Pancreas (tissue), 10 donors: ENCODE measurements at places on chromosomes 12 and 14. TPM values are rescaled to one million over a fixed set of nuclear protein-coding genes. Genes with fewer than 3 reads are reported as not detected.
A peak's percentile ranks its signal among the peaks of the same experiment; 100 is the strongest.

PHLDA1 gene
- polyA plus RNA-seq: 2.9 TPM

OR10AD1 gene
- not detected for polyA plus RNA-seq

RFX4 gene
- 0.08 TPM for polyA plus RNA-seq

DNAI7 gene
- 2.0 TPM for polyA plus RNA-seq

FAM90A1 gene
- 0.84 TPM for polyA plus RNA-seq

ACSS3 gene
- 1.9 TPM for polyA plus RNA-seq

RCOR1 gene
- polyA plus RNA-seq: 2.8 TPM

- no peak overlapping the region for H3K4me3 ChIP-seq
- no peaks in the 10 kb centered on the region for H3K4me1 ChIP-seq
- no peak for DNase-seq
- no peak overlapping the region for H3K27ac ChIP-seq
Observed at GRCh38 chr12:3564861-3565260, 73.9 kb downstream of the PRMT8 start.

DNA sequence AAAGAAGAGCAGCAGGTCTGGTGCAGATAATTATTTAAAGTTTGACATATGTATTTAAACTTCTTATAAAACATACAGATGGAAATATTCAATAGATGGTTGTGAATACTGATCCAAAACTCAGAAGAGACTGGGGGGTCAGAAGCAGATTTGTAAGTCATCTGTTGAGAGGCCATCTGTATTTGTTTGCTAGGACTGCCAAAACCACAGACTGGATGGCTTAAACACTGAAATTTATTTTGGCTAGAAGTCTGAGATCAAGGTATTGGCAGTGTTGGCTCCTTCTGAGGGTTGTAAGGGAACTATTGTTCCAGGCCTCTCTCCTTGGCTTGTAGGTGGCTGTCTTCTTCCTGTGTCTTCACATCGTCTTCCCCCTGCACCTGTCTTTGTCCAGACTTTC is 153.9 kb downstream of the LRRK2 start:
- no peaks in the 10 kb centered on the region for H3K27me3 ChIP-seq
- no peaks in the 10 kb centered on the region for H3K36me3 ChIP-seq
- H3K27ac ChIP-seq: no peak overlapping the region
- no peak for DNase-seq

- H3K27ac ChIP-seq: no peak overlapping the region
- no peaks in the 10 kb centered on the region for H3K27me3 ChIP-seq
- H3K4me3 ChIP-seq: no peak overlapping the region
Observed at GRCh38 chr12:9642606-9643265, 26.8 kb upstream of the CLEC2D start.

- no peak for DNase-seq
- no peak overlapping the region for H3K27ac ChIP-seq
- no peak overlapping the region for H3K4me3 ChIP-seq
- no peaks in the 10 kb centered on the region for H3K36me3 ChIP-seq
- H3K27me3 ChIP-seq: no peaks in the 10 kb centered on the region
- H3K4me1 ChIP-seq: no peaks in the 10 kb centered on the region
Observed at GRCh38 chr12:15446807-15447206, 124.5 kb downstream of the PTPRO start.

DNA sequence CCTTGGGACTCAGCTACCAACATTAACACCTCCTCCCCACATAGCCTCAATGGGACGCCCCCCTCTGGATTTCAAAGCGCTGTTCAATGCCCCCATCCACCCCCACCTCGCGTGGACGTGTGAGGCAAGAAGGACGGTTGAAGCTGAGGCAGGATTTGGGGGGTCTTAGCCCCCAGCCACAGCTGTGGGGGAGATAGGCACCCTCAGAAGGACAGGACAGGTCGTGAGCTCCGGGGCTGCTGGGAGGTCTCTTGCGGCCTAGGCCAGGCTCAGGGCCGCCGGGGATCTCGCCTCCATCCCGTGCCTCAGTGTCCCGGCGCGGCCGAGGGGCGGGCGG is 8.3 kb upstream of the SP7 start:
- H3K27me3 ChIP-seq: no peaks in the 10 kb centered on the region
- no peaks in the 10 kb centered on the region for H3K4me1 ChIP-seq
- no peak for DNase-seq
- H3K36me3 ChIP-seq: no peaks in the 10 kb centered on the region
- H3K4me3 ChIP-seq: peak overlapping the region; percentile 66

DNA sequence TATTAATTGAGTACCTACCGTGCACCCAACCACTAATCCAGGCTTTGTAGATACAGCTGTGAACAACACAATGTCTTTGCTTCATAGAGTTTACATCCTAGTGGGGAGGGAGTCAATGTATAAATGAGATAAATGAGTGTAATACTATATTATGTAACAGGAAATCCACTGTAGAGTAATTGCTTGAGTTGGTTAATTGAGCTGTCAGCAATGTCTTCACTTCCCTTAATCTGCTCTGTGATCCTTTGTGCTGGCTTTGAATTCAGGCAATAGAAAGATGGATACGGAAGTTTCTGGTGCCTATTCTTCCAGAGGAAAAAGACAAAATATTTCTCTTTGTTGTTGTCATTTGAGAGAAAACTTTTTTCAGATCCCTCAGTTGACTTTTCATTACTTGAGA is 104.0 kb upstream of the SLC16A7 start:
- H3K4me3 ChIP-seq: no peak overlapping the region
- no peaks in the 10 kb centered on the region for H3K36me3 ChIP-seq
- no peak overlapping the region for H3K27ac ChIP-seq

- no peak overlapping the region for H3K27ac ChIP-seq
- H3K4me3 ChIP-seq: no peak overlapping the region
- H3K27me3 ChIP-seq: no peaks in the 10 kb centered on the region
- H3K4me1 ChIP-seq: peaks cover 8% of the 10 kb centered on the region
- DNase-seq: no peak
Observed at GRCh38 chr14:100392356-100392755, 69.2 kb downstream of the SLC25A47 start.

DNA sequence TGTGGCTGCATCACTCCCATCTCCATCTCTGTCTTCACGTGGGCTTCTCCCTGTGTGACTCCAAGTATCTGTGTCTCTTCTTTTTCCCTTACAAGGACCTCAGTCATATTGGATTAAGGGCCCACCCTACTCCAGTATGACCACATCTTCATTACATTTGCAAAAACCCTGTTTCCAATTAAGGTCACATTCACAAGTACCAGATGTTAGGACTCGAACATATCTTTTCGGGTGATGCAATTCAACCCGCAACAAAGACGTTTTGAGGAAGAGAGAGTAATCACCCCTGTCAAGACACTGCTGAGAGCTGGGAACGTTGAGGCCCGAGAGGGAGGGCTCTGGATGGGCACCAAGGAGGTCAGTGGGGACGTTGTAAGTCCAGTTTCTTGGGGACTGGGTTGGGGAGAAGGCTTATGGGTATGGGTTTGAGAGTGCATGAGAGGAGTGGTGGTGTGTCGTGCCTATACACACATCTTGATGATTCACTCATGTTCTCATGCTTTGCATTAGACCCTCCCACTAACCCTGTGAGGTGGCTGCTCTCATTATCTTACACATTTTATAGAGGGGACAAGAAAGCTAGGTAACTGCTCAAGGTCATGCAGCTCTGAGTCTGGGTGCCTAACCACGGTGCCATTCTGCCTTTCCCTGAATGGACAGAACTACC is 12.1 kb upstream of the IFI27 start:
- H3K4me3 ChIP-seq: no peak overlapping the region
- H3K27ac ChIP-seq: no peak overlapping the region
- no peak for DNase-seq
- no peaks in the 10 kb centered on the region for H3K36me3 ChIP-seq

DNA sequence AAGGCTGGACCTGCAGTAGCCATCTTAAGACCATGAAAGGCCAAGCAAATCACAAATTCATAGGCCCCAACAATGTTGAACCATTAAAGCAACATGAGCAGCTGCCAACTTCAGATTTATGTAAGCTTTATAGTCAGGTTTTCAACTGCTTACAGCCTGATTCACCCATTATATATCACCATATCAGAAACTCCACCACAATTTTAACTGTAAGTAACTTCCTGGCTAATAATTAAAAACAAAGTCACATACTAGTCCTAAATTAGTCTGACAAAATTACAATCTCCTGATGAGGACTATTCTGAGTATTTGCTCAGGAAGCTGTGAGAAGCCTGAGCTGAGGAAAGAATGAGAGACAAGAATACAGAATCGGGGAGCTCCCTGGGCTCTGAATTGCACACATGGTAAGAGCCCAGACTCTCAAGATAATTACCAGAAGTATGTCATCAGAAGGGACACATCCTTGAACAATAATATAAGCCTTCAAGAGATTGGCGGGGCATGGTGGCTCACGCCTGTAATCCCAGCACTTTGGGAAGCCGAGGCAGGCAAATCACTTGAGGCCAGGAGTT is 55.1 kb downstream of the NUMB start:
- H3K27me3 ChIP-seq: no peaks in the 10 kb centered on the region
- peaks cover 14% of the 10 kb centered on the region for H3K4me1 ChIP-seq
- no peak for DNase-seq
- H3K4me3 ChIP-seq: no peak overlapping the region
- H3K36me3 ChIP-seq: no peaks in the 10 kb centered on the region
- peak overlapping the region; percentile 24 for H3K27ac ChIP-seq

DNA sequence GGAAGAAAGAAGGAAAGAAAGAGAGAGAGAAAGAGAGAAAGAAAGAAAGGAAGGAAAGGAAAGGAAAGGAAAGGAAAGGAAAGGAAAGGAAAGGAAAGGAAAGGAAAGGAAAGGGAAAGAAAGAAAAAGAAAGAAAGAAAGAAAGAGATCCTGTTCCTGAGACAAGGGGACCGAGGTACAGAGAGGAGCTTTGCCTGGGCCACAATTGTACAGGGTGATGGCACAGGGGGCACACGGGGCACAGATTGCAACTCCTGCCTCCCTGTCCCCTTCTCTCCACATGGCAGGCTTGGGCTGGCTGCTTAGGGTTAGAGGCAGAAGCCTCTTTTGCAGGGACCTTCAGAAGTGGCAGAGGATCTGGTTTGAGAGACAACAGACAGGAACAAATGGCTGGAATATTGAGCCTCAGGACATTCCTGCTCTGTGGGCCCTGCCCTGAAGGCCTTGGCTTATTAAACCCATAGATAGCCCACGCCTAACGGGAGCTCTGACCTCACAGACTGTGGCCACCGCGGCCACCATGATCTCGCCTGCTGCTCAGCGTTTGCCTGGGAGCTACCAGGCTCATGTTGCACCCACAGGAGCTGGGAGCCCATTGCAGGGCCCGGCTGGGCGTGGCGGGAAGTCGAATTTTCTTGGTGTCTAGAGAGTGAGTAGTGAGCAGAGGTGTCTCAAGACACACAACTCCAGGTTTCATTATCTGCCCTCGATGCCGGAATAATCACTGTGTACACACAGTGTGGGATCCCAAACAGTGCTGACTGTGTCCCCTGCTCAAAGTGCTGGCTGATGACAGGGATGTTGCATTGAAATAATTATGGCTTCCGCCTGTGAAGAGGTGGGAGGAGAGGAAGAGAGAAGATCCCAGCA is 147.9 kb upstream of the NCOR2 start:
- H3K4me1 ChIP-seq: no peaks in the 10 kb centered on the region
- H3K4me3 ChIP-seq: no peak overlapping the region
- no peaks in the 10 kb centered on the region for H3K36me3 ChIP-seq
- no peak overlapping the region for H3K27ac ChIP-seq
- no peak for DNase-seq

GRCh38 chr12:104000807-104001434 is 35.2 kb downstream of the TDG start:
- no peaks in the 10 kb centered on the region for H3K36me3 ChIP-seq
- H3K27ac ChIP-seq: no peak overlapping the region
- no peak overlapping the region for H3K4me3 ChIP-seq
- no peak for DNase-seq
- H3K4me1 ChIP-seq: no peaks in the 10 kb centered on the region

DNA sequence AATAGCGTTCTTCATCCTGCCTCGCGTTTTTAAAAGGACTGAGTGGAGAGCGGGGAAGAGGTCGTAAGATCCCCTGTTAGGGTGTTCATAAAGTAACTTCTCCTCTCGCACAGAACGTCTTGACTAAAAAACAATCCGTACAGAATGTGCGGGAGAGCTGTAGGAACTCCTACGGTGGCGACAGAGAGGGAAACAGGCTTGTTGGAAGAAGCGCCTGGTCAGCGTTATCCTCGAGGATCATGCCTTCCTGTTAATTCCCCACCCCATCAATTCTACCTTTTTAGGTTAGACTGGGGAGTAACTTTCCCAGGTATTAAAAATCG is 399 bp upstream of the WASHC4 start:
- no peaks in the 10 kb centered on the region for H3K27me3 ChIP-seq
- peak overlapping the region; percentile 94 for H3K27ac ChIP-seq
- no peaks in the 10 kb centered on the region for H3K36me3 ChIP-seq
- H3K4me1 ChIP-seq: peaks cover 17% of the 10 kb centered on the region
- no peak for DNase-seq
